ENCODE measurements at places on chromosomes 7 and 10.

- DNase-seq: no peak
Observed at GRCh38 chr10:94088926-94089381, 95.2 kb downstream of the PLCE1 start.

- DNase-seq: no peak
Observed at GRCh38 chr7:51288896-51289622, 27.6 kb downstream of the COBL start.

GRCh38 chr10:113897693-113898618, 43.5 kb downstream of the NHLRC2 start:
- no peak for DNase-seq

DNA sequence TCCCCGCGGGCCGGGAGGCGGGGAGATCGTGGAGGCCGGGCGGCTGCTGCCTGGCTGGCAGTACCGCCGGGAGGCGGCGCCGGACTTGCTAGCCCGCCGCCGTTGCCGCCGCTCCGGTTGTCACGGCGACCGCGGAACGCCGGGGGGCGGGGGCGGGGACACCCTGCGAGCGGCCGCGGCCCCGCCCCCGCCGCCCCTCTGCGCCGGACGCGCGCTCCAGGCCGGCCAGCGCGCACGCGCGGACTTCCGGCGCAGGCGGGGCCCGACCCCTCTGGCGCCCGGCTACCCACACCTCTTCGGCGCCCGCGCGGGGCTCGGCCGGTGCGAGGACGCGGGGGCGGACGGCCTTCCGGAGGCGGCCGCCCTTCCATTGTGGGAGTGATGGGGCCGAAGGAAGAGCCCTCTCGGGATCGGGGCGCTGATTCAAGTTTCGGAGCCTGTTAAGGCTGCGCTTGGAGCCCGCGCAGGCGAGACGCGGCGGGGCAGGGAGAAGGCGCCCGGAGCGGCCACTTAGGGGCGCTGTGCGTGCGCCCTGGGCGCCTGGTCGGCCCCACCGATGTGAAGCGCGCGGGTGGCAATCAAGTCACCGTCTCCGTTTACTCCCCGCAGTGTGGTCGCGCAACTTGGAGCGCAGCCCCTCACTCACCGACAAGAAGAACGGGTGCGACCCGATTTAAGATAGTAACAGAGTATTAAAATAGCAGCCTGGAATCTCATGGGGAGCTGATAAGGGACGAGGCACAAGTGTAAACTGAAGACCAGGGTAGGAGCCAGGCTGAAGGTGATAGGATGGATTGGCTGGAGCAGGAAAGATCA, 449 bp upstream of the DPY19L1 start:
- DNase-seq: peak; percentile 96

GRCh38 chr7:27102581-27103442, at the start of gene HOXA2:
Gene HOXA2 (minus strand): TSS chr7:27102683. CDS start chr7:27102500, 183 bp downstream.
- no peak for DNase-seq

GRCh38 chr10:114682532-114682931, 24.5 kb upstream of the ABLIM1 start:
- no peak for DNase-seq

- no peak for DNase-seq
Observed at GRCh38 chr10:14742815-14743214, 31.9 kb downstream of the FAM107B start.

DNA sequence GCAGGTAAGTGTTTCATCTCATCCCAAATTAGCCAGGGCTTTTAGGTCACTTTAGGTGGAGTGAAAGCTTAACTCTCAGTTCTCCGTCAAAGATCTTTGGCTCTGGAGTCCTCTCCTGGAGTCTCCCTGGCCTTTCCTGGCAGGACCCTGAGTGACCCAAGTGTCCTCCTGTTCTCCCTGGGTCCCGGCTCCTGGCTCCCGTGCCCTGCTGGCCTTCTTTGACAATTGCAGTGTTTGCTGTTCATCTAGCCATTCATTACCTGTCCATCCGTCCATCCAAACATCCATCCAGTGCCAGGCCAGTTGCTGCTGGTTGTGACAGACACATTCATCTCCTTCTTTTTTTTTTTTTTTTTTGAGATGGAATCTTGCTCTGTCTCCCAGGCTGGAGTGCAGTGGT, 6.2 kb upstream of the TPST1 start:
- peak; percentile 57 for DNase-seq

DNA sequence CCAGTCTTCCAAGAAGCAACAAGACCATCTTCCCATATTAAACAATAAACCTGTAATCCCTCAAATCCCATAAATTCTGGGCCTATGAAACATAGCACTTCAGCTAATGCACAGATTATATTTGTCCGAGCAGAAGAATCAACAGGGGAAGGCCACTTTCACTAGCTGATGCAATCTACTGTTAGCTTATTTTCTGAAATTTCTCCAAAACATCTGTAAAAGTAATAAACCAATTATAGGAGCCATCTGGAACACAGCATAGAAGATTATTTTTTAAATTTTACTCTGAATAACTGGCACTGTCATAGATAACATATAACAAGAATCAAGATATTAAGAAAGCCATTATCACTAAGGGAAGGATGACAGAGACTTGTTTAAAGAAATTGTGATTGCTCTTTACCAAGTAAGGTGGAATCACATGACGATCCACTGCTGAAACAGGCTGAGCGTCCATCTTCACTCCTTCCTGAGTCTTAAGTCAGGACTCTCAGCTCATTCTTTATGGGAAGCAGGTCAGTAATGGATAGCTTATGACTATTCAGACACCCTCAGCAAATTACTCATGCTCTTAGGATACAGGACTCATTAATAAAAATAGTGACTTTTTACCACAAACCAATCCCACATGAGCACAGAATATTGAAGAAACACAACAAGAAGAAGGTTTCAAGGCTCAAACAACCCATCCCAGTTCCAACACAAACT, 719.5 kb downstream of the XPNPEP1 start:
- DNase-seq: no peak

GRCh38 chr7:1125603-1125969, 34.4 kb downstream of the ZFAND2A start:
- peak; percentile 41 for DNase-seq
